Adrenal gland (tissue), 19 donors: ENCODE measurements at places on chromosomes 13 and 19. TPM values are rescaled to one million over a fixed set of nuclear protein-coding genes. Genes with fewer than 3 reads are reported as not detected.
A peak's percentile ranks its signal among the peaks of the same experiment; 100 is the strongest.

DNA sequence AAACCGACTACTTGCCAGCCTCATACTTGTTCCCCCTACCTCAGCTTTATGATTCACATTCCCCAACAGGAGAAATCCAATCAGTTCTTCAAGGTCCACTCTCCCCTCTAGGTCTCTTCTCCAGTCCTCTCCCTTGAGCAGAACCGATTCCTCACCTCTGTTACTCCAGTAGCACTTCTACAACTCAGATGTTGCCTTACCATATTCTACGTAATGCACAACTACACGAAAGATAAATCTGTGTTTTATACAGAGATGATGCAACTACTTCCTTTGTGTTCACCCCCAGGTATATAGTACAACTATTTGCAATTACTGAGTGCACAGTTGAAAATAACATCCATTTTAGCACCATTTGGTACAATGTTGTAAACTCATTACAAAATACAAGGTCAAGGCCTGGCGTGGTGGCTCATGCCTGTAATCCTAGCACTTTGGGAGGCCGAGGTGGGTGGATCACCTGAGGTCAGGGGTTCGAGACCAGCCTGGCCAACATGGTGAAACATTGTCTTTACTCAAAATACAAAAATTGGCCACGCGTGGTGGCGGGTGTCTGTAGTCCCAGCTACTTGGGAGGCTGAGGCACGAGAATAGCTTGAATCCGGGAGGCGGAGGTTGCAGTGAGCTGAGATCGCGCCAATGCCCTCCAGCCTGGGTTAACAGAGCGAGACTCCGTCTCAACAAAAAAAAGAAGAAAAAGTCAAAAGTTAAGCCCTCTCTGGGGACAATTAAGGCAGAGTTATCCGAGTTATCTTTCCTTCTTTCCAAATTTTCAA, 2.8 kb upstream of the WBP4 start:
- H3K27me3 ChIP-seq = no peaks in the 10 kb centered on the region
- no peaks in the 10 kb centered on the region for H3K36me3 ChIP-seq
- peak; percentile 57 for DNase-seq
- H3K4me3 ChIP-seq = no peak overlapping the region

GRCh38 chr13:28031220-28031895, 42.9 kb upstream of the URAD start:
- H3K4me1 ChIP-seq = no peaks in the 10 kb centered on the region
- no peak overlapping the region for H3K4me3 ChIP-seq
- H3K27ac ChIP-seq = no peak overlapping the region
- peaks cover 3% of the 10 kb centered on the region for H3K27me3 ChIP-seq
- H3K36me3 ChIP-seq = no peaks in the 10 kb centered on the region
- peak; percentile 58 for DNase-seq

DNA sequence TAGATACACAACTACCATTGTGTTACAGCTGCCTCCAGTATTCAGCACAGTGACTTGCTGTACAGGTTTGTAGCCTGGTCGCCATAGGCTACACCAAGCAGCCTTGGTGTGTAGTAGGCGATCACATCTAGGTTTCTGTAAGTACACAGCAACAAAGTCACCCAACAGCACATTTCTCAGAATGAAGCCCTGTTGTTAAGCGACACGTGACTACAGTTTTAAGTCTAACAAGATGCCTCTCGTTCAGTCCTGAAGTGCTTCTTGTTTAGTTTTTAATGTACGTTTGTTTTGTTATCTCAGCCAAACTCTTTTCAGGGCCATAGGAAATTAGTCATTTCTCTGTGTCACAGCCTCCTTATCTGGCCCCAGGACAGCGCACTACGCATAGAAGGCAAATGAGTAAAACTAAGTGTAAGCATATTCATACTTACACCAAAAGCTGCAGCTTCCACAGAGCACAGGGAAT, 50.0 kb upstream of the GPR183 start:
- H3K4me3 ChIP-seq = no peak overlapping the region
- no peaks in the 10 kb centered on the region for H3K27me3 ChIP-seq
- peak; percentile 88 for DNase-seq
- H3K4me1 ChIP-seq = peaks cover 40% of the 10 kb centered on the region
- H3K36me3 ChIP-seq = no peaks in the 10 kb centered on the region
- peak overlapping the region; percentile 66 for H3K27ac ChIP-seq

GRCh38 chr19:57615346-57615745, 1.3 kb downstream of the ZNF134 start:
- no peaks in the 10 kb centered on the region for H3K27me3 ChIP-seq
- no peaks in the 10 kb centered on the region for H3K4me1 ChIP-seq
- DNase-seq = no peak
- no peak overlapping the region for H3K4me3 ChIP-seq

- peaks cover 68% of the 10 kb centered on the region for H3K4me1 ChIP-seq
- H3K4me3 ChIP-seq = no peak overlapping the region
- H3K27ac ChIP-seq = peak overlapping the region; percentile 50
- no peaks in the 10 kb centered on the region for H3K36me3 ChIP-seq
These were observed 33.5 kb downstream of the DNM2 start for GRCh38 chr19:10751109-10751953.

The DCLK1 gene
- 2.8 TPM for total RNA-seq

GRCh38 chr19:392375-392970, 16.5 kb downstream of the C2CD4C start:
- no peaks in the 10 kb centered on the region for H3K36me3 ChIP-seq
- DNase-seq = no peak
- no peak overlapping the region for H3K4me3 ChIP-seq
- no peak overlapping the region for H3K27ac ChIP-seq
- H3K27me3 ChIP-seq = no peaks in the 10 kb centered on the region
- no peaks in the 10 kb centered on the region for H3K4me1 ChIP-seq

GRCh38 chr19:6539514-6539913, 8.7 kb downstream of the TNFSF9 start:
- H3K27ac ChIP-seq = no peak overlapping the region
- no peaks in the 10 kb centered on the region for H3K4me1 ChIP-seq
- H3K27me3 ChIP-seq = peaks cover 3% of the 10 kb centered on the region
- DNase-seq = no peak

DNA sequence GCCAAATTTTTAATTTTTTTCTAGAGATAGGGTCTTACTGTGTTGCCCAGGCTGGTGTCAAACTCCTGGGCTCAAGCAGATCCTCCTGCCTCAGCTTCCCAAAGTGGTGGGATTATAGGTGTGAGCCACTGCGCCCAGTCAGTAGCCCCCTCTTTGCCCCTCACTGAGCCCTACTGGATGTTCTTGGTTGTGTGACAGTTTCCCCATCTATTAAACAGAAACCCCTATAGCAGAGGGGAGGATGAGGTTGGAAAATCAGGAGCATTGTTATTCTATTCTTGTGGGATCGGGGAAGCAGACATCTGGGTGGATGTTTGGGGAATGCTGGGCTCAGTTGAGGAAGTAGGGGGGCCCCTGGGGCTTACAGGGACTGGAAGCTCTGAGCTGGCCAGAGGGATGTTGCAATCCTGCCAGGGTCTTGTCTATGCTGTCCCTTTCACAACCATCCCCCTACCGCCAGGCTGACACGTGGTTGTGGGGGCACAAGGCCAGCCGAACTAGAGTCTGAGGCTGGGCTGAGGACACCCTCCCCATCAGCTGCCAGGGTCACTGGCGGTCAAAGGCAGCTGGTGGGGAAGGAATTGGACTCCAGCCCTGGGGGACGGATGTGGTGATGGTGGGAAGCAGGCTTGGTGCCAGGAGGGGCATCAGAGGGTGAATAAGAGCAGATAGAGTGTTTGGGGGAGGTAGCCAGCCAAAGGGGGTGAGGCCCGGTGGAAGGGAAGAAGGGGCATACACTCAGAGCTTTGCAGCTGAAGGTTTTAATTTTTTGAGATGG, 10.9 kb downstream of the APOC1 start:
- DNase-seq = peak; percentile 98
- peak overlapping the region; percentile 40 for H3K27ac ChIP-seq
- no peaks in the 10 kb centered on the region for H3K36me3 ChIP-seq

DNA sequence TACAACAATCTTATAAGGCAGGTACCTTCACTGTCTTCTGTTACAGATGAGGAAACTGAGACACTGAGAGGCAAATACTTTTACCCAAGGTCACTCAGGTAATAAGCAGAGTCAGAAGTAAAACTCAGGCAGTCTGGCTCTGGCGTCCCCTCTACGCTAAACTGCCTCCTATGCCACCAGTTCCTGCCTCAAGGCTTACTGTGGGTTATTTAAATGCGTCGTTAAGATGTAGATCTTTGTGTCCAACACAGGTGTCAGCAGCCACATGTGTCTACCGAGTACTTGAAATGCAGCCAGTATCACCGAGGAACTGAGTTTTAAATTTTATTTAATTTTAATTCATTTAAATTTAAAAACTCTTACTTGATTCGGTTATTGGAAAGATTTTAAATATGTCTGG, 1.9 kb downstream of the HAS1 start:
- H3K4me3 ChIP-seq = no peak overlapping the region
- H3K4me1 ChIP-seq = peaks cover 3% of the 10 kb centered on the region
- DNase-seq = no peak
- H3K27ac ChIP-seq = no peak overlapping the region

GRCh38 chr19:57682226-57682766, 519 bp downstream of the ZNF551 start:
- H3K4me1 ChIP-seq = peaks cover 7% of the 10 kb centered on the region
- peak overlapping the region; percentile 96 for H3K4me3 ChIP-seq
- H3K27ac ChIP-seq = no peak overlapping the region
- no peak for DNase-seq
- H3K36me3 ChIP-seq = no peaks in the 10 kb centered on the region

- H3K4me1 ChIP-seq = no peaks in the 10 kb centered on the region
- DNase-seq = no peak
- H3K36me3 ChIP-seq = no peaks in the 10 kb centered on the region
- H3K27me3 ChIP-seq = no peaks in the 10 kb centered on the region
These were observed 54.0 kb upstream of the TNFRSF19 start for GRCh38 chr13:23516190-23516589.

- H3K4me1 ChIP-seq = no peaks in the 10 kb centered on the region
- no peak for DNase-seq
- no peaks in the 10 kb centered on the region for H3K36me3 ChIP-seq
These were observed 45.1 kb downstream of the DCLK1 start for GRCh38 chr13:36086117-36086516.

DNA sequence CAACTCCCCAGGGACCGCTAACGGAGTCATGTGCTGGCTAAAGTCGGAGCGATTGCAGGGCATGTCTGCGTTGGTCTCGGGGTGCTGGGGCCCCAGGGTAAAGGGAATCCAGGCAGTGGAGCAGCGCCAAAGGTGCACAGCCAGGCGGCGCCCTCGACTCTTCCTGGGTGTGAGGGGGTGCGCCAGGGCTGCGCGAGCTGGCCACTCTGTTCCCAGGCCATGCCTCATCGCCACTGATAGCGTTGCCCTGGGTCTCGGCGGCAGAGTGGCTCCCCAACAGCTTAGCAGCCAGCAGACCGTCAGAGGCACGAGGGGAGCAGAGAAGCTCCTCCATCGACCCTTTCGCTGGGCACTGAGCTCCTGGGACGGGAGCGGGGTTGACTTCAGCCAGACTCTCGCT, 152.7 kb downstream of the B3GLCT start:
- no peaks in the 10 kb centered on the region for H3K4me1 ChIP-seq
- H3K36me3 ChIP-seq = no peaks in the 10 kb centered on the region
- no peak overlapping the region for H3K4me3 ChIP-seq
- H3K27ac ChIP-seq = no peak overlapping the region

- H3K27me3 ChIP-seq = no peaks in the 10 kb centered on the region
- H3K4me3 ChIP-seq = no peak overlapping the region
- peaks cover 24% of the 10 kb centered on the region for H3K4me1 ChIP-seq
- H3K27ac ChIP-seq = peak overlapping the region; percentile 79
- H3K36me3 ChIP-seq = peaks cover 6% of the 10 kb centered on the region
These were observed 5.1 kb downstream of the CBARP start for GRCh38 chr19:1232652-1233072.

The LRRC4B gene
- total RNA-seq = 0.12 TPM

GRCh38 chr13:20702915-20703779, at the start of gene IL17D:
TSS of gene IL17D (plus strand) at chr13:20703699. CDS start at chr13:20704002, 303 bp downstream.
- peak within 1 kb of the TSS; percentile 62 for H3K4me3 ChIP-seq
- H3K27ac ChIP-seq = peak within 1 kb of the TSS; percentile 87
- H3K4me1 ChIP-seq = no peaks in the 10 kb centered on the region
- H3K36me3 ChIP-seq = no peaks in the 10 kb centered on the region
- H3K27me3 ChIP-seq = no peaks in the 10 kb centered on the region

The GNA15 gene
- total RNA-seq = 10.9 TPM

The PRRG2 gene
- total RNA-seq = not detected

The TMEM38A gene
- total RNA-seq = 5.4 TPM

DNA sequence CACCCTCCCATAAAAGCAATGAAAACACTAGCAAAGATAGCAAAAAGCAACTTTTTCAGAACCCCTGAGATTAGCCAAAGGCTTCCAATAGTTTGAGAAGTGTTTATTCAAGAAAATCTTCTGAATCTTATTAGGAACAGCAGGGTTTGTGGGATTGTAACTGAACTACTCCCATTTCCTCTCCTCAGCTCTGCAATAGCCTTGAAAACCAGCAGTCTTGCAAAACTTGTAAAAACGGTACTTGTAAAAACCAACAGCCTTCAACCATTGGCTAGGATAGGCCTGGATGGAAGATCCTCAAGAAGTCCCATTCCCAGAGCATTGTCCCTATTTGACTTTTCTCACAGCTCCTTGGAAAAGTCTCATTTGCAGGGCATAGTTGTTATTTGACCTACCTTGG, 12.1 kb downstream of the RNASEH2B start:
- no peaks in the 10 kb centered on the region for H3K36me3 ChIP-seq
- H3K4me1 ChIP-seq = peaks cover 16% of the 10 kb centered on the region
- H3K4me3 ChIP-seq = no peak overlapping the region
- no peaks in the 10 kb centered on the region for H3K27me3 ChIP-seq
- no peak overlapping the region for H3K27ac ChIP-seq

DNA sequence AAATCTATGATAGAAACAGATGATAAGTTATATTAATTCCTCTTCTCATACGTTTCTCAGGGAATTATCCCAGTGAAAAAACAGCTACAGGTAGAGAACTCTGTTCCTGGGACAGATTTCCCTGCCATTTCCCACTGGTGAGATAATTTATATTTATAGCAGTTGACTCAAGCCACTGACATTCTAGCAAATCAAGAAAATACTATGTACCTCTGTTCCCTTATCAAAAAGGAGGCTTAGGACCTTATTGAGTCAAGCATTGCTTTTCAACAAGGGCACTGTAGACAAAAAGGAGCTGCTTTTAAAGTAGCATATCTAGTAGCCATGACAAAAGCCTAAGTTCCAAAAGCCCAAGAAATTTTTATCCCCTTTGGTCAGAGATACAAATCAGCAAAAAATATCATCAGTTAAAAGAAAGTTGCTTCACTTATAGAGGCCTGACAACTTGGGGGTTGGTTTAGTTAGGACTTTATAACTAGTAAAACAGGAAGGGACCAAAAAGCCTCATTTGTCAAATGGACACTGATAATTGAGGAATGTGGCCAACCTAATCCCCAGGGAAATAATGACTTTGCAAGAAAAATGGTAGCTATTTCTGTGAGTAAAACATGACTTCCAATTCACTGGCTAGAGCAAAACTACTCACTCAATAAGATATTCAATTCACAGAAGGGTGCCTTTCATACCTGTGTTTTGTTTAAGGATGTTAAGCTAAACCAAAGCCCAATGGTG, 652.5 kb downstream of the SLITRK1 start:
- H3K4me1 ChIP-seq = no peaks in the 10 kb centered on the region
- H3K27ac ChIP-seq = no peak overlapping the region
- no peaks in the 10 kb centered on the region for H3K27me3 ChIP-seq
- H3K4me3 ChIP-seq = no peak overlapping the region

The ZFR2 gene
- 0.65 TPM for total RNA-seq

- H3K27me3 ChIP-seq = no peaks in the 10 kb centered on the region
- no peaks in the 10 kb centered on the region for H3K4me1 ChIP-seq
- H3K36me3 ChIP-seq = no peaks in the 10 kb centered on the region
- no peak overlapping the region for H3K27ac ChIP-seq
These were observed 1407.7 kb downstream of the EFNB2 start for GRCh38 chr13:105127732-105128131.

- DNase-seq = peak; percentile 67
- peaks cover 11% of the 10 kb centered on the region for H3K4me1 ChIP-seq
- H3K27ac ChIP-seq = peak overlapping the region; percentile 52
- no peaks in the 10 kb centered on the region for H3K27me3 ChIP-seq
- H3K4me3 ChIP-seq = no peak overlapping the region
These were observed 338.1 kb downstream of the RFC3 start for GRCh38 chr13:34155931-34156607.

The NUP58 gene
- 41.2 TPM for total RNA-seq
